ENCODE measurements at places on chromosomes 6 and 20. TPM values are rescaled to one million over a fixed set of nuclear protein-coding genes. Genes with fewer than 3 reads are reported as not detected.
A peak's percentile ranks its signal among the peaks of the same experiment; 100 is the strongest.

GRCh38 chr20:3539311-3540107 lies 68.7 kb downstream of the ATRN start:
- H3K36me3 ChIP-seq: no peaks in the 10 kb centered on the region
- DNase-seq: no peak
- no peaks in the 10 kb centered on the region for H3K27me3 ChIP-seq
- H3K27ac ChIP-seq: no peak overlapping the region

GRCh38 chr6:35019171-35019570 lies 122.0 kb downstream of the TCP11 start:
- no peaks in the 10 kb centered on the region for H3K27me3 ChIP-seq
- no peak for DNase-seq
- H3K4me3 ChIP-seq: no peak overlapping the region
- H3K4me1 ChIP-seq: peaks cover 61% of the 10 kb centered on the region
- peak overlapping the region; percentile 66 for H3K27ac ChIP-seq

- peaks cover 4% of the 10 kb centered on the region for H3K27me3 ChIP-seq
- peaks cover 21% of the 10 kb centered on the region for H3K36me3 ChIP-seq
- H3K4me3 ChIP-seq: peak overlapping the region; percentile 99
- DNase-seq: peak; percentile 39
- peaks cover 15% of the 10 kb centered on the region for H3K4me1 ChIP-seq
These were observed 420 bp upstream of the BTN2A1 start for GRCh38 chr6:26457264-26457805.

The TPD52L1 gene
- 17.7 TPM for total RNA-seq
